ENCODE measurements at places on chromosomes 11 and 22.

DNA sequence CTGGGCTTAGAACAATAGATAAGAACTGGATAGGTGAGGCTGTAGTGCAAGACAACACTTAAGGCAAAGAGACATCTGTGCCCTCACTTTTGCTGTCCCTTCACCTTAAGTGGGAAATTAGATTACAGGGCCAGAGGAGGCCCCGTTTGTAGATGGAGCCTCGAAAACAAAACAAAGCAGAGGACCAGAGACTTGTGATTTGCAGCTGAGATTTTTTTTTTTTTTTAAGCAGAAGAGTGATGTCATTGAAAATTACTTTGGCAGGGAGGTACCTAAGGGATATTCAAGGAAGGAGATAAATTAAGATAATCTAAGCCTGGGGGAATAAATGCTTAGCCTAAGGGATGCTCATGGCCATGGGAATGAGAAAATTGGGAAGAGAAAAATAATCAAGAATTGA, 31.4 kb downstream of the ZC3H12C start:
- DNase-seq, result no peak

DNA sequence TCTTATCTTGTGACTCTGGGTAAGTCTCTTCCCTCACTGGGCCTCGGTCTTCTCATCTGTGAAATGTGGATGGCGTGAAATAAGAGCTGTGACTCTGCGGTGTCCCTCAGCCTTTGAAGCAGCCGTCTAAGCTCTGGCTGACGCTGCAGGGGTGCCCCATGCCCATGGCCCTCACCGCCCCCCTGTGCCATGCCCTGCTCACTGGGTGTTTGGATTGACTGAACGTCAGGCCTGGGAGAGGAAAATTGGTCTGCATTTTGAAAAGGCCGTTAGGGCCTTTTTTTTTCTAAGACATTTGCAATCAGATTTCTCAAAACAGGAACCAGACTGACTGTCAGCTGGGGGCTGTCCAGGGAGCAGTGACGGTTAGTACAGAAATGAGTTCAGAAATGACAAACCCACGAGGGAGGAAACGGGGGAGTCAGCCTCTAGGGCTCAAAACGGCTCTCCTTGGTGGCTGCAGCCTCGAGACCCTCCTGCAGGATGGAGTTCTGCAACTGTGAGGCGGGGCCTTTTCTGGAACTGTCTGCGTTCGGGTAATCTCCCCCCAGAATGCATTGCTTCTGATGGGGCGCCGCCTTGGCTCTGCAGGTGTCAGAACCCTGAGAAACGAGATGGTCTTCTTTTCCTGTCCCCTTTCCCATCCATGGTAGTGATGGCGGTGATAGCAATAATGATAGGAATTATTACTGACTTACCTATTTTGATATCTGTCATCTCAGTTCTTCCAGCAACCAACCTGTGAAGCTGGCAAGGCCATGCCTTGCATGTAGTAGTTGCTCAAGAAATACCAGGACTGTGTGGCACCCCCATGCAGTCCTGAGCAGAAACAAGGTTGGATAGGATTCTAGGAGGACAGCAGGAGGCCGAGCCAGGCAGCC, 2.0 kb downstream of the GRK2 start:
- DNase-seq, result no peak

DNA sequence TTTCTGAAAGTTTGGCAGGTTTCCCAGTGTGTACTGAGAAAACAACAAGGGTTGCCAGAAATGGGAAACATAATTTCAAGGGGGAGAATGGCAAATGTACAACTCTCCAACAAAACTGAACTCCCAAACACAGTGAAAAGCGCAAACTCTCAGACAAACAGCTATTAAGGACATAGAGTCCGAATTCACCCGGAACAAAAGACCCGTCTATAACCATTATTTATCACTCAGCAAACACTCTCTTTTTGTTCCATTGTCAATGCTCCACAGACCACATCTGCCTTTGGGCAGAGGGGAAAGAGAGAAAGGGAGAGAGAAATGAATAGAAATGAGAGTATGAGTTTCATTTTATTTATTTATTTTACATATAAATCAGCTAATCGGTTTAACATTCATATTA, 21.7 kb downstream of the KIRREL3 start:
- peak; percentile 31 for DNase-seq

DNA sequence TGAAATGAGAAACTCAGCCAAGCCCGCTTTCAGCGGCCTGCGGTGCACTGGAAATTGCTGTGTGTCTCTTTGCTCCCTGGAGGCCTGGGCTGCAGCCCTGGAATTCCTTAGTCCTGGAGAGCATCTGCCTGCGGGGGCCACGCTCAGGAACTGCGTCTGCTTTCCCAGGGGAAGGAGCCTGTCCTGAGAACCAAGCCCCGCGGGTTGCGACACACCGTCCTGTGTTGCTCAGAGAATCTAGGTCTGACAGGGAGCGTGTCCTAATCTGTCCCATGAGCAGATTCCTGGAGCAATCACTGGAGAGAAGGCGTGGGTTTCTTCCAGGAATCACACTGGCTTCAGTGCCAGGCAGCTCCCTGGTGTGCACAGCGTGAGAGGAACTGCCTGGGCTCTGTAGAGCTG, 708.1 kb downstream of the BRD1 start:
- no peak for DNase-seq

GRCh38 chr22:26835929-26836528, 178.6 kb downstream of the MIAT start:
- DNase-seq, result no peak

- DNase-seq, result no peak
These were observed 37.7 kb upstream of the SPON1 start for GRCh38 chr11:13924801-13925327.

DNA sequence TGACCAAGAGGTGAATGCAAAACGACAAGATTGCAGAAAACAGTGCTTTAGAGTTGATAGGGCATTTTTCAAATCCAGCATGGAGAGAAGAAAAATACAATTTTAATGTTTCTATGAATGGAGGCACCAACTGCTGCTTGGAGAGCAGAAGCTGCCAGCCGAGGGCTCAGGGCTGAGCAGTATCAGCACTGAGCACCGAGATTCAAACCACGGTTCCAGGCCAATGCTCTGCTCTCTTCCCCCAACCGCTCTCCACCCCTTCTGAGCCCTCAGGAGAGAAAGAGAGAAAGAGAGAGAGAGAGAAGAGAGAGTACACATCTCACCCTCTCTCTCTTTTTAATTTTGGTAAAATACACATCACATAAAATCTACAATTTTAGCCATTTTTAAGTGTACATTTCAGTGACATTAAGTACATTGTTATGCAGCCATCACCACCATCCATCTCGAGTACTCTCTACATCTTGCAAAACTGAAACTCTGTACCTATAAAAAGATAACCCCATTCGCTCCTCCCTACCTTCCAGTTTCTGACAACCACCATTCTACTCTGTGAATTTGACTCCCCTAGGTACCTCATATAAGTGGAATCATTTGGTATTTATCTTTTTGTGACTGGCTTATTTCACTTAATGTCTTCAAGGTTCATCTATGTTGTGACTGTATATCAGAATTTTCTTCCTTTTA, 333.3 kb downstream of the MIAT start:
- DNase-seq, result peak; percentile 49

DNA sequence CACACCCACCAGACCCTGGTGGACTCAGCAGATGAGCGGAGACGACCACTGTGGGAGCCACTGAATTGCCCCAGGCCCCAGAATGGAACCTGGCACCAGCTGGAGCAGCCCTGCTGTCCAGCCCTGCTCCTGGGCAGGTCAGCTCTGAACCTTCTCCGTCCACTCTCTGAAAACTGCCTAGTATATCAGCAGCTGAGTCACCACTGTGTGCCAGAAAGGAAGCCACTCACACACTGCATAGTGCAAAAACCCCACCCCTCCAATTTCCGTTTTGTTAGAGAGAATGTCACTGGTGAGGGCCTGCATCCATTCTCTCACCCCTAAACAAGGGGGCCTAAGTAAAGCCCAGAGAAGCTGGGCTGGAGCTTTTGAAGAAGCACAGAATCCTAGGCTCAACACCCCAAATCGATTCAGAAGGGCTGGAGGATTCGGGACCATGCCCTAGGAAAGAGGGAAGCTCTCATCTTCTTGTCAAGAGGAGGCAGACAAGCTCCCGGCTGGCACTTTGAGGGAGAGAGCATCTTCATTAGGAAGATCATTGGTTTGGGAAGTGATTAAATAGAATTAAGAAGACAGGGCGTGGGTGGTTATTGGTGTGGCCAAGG, 44.5 kb downstream of the GALNT18 start:
- DNase-seq, result no peak

All from brain (organoid and tissue), 16 donors.